Activated T-cell treated with anti-CD3 and anti-CD28 coated beads for 1 hour (primary cell): ENCODE measurements at places on chromosomes 3 and 15.
A peak's percentile ranks its signal among the peaks of the same experiment; 100 is the strongest.

- no peak for DNase-seq
These were observed 1.3 kb downstream of the RYK start for GRCh38 chr3:134249296-134249841.

DNA sequence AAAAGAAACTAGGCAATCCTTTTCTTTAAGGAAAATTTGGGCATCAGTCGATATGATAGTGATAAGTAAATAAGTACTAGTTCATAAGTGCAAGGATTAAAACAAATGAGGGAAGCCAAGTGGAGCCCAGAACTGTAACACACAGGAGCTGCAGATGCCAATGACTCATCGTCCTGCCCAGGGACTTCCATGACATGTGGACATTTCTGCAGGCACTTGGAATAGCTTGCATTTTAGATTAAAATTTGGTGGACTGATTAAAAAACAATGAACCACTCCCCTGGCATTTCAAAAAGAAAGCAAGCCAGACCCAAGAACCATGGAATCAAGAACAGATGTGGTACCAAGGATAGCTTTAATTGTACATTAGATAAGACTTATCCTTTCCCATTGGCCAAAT, 2.9 kb downstream of the SAMD7 start:
- DNase-seq: no peak

GRCh38 chr3:186826410-186826975, 16.0 kb upstream of the ADIPOQ start:
- no peak for DNase-seq

DNA sequence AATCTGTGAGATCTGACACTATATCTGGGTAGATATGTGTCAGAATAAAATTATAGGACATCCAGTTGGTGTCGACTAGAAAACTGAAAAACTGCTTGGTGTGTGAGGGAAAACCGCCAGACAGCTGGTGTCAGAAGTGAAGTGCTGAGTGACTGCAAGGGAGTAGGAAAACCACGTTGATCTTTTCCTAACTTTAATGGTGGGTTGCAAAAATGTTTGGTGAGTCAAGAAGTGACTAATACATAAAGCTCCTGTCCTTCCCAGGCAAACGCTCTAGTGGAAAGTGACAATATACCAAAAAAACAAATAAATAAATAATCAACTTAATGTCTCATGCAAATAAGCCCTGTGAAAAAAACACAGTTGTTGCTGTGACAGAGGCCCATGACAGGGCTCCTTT, 7.3 kb upstream of the CD96 start:
- DNase-seq: no peak

GRCh38 chr3:196903740-196904139, 36.0 kb downstream of the SENP5 start:
- no peak for DNase-seq

- DNase-seq: no peak
These were observed 9.5 kb downstream of the MYL3 start for GRCh38 chr3:46853441-46854415.

GRCh38 chr3:122615303-122615702, 37.9 kb downstream of the PARP15 start:
- DNase-seq: no peak

GRCh38 chr15:51776952-51777569, 25.7 kb downstream of the TMOD2 start:
- peak; percentile 46 for DNase-seq

- no peak for DNase-seq
These were observed 93.1 kb downstream of the GMPS start for GRCh38 chr3:155963570-155963969.

GRCh38 chr3:127779747-127780146, 42.6 kb downstream of the MGLL start:
- DNase-seq: no peak

DNA sequence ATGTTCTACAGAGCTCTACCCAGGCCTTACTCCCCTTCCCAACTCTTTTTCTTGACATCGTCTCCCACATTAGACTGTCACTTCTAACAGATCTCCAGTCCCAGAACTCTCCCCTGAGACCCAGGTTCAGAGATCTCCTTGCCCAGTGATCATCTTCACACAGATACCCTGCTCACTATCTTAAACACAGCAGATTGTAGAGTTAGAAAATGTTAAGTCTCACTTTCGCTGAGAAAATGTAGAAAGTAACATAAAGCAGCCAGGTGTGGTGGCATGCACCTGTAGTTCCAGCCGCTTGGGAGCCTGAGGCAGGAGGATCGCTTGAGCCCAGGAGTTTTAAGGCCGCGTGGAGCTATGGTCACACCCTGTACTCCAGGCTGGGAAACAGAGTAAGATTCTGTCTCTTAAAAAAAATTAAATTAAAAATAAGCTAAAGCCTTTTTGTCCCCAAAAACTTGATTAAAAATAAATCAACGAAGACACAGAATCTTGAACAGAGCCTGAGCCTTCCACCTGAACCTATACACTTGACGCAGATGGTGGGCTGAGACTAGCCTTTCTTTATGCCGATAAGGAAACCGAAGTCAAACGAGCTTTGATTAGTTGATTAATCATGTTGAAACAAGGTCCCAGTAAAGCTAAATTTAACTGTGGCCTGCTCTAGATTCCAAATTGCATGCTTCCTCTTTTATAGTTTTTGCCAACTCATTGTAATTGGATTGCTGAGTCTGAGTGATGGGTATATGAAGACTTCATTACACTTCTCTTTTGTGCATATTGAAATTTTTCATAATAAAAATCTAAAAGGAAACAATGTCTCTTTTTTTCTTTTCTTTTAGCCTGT, 31.3 kb upstream of the BLM start:
- no peak for DNase-seq

- DNase-seq: no peak
These were observed 14.1 kb downstream of the CTSH start for GRCh38 chr15:78930577-78931388.

GRCh38 chr15:28091313-28091712, 7.8 kb downstream of the OCA2 start:
- no peak for DNase-seq

- no peak for DNase-seq
These were observed 21.7 kb downstream of the AQP9 start for GRCh38 chr15:58159827-58160386.

GRCh38 chr3:34808287-34808686, 831.0 kb upstream of the ARPP21 start:
- DNase-seq: no peak

GRCh38 chr3:144270100-144270499, 298.5 kb downstream of the DIPK2A start:
- DNase-seq: no peak

DNA sequence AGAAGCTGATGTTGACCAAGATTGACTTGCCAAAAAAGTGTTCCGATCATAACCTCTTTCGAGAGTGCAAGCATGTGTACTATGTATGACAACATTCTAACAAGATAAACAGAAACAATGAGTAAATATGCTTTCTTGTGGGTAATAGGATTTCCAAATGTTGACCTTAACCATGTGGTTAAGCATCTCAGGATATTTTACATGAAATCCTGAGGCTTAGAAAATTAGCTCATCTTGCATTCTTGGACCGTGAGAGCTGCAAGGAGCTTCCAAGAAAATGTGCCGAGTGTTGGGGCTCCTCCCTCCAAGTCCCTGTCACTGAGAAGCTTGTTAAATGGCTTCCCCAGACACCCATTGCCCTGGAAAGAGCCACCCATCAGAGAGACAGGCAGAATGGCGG, 50.1 kb downstream of the C3orf20 start:
- DNase-seq: no peak

DNA sequence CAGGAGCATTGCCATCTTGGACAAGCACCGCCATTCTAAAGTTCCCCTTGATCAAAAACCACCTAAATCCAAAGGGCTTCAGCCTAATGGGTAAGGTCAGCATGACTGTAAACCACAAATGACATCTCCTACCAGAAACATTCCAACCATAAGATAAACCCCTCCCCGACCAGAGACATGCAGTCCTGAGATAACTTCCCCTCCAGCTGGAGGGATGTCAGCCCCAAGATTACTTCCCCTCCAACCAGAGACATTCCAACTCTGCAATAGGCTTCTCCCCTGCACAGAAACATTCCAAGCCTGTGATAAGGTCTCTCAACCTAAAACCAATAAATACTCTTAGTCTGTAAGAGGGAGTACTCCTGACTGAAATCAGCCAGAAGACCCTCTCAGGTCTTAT, 62.7 kb upstream of the DNAJC19 start:
- DNase-seq: no peak

- no peak for DNase-seq
These were observed 436.2 kb upstream of the MDFIC2 start for GRCh38 chr3:70748593-70748992.

GRCh38 chr3:2148561-2149340, 50.1 kb downstream of the CNTN4 start:
- DNase-seq: no peak

- DNase-seq: no peak
These were observed 49.0 kb downstream of the POLQ start for GRCh38 chr3:121496786-121497185.

GRCh38 chr3:157248590-157249422, 88.9 kb upstream of the CCNL1 start:
- DNase-seq: no peak
